ENCODE measurements at places on chromosomes 12 and 14. TPM values are rescaled to one million over a fixed set of nuclear protein-coding genes. Genes with fewer than 3 reads are reported as not detected.

DEPDC4 gene
- total RNA-seq = 1.1 TPM

MAX gene
- total RNA-seq = 137 TPM

UNC79 gene
- total RNA-seq = 0.03 TPM

YAF2 gene
- total RNA-seq = 46.8 TPM

CTSG gene
- total RNA-seq = not detected

FERMT2 gene
- 2.1 TPM for total RNA-seq

ANAPC7 gene
- 72.0 TPM for total RNA-seq

PMCH gene
- total RNA-seq = 3.1 TPM

DNA sequence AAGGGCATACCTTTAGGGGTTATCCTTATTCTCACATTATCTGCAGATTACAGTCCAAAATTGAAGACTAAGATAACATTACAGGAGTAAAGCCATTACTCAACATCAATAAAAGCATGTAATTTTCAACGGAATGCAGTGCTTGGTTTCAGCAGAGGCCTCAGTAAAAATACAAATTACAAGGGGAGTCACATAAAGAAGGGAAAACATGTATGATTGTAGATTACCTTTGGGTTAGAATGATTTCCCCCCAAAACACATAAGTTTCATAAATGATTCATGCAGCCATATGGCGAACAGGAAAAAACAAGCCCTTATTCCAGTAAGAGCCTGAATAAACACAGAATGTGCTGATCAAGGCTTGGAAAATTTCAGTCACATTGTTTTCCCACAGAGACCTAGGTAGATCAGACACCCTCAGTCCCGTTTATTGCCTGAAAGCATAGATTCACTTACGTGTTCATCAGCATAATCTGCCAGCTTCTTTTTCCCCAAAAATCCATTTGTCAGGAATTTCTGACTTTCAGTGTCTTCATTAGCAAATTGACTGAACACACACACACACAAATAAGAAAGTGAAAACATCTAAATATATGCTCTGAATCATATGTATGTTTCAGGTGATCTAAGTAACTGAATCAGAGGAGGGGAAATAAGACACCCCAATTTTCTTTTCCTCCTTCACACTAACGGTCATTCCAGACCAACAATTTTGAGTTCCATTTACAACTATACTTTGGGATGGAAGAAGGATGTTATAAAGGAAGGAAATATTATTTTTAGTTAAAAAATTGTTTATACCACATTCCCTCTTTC is 37.5 kb downstream of the SLC38A4 start:
- H3K4me3 ChIP-seq = no peak overlapping the region
- H3K27ac ChIP-seq = peak overlapping the region; percentile 43
- peaks cover 1% of the 10 kb centered on the region for H3K27me3 ChIP-seq
- H3K36me3 ChIP-seq = no peaks in the 10 kb centered on the region
- H3K4me1 ChIP-seq = peaks cover 14% of the 10 kb centered on the region
- DNase-seq = no peak

DNA sequence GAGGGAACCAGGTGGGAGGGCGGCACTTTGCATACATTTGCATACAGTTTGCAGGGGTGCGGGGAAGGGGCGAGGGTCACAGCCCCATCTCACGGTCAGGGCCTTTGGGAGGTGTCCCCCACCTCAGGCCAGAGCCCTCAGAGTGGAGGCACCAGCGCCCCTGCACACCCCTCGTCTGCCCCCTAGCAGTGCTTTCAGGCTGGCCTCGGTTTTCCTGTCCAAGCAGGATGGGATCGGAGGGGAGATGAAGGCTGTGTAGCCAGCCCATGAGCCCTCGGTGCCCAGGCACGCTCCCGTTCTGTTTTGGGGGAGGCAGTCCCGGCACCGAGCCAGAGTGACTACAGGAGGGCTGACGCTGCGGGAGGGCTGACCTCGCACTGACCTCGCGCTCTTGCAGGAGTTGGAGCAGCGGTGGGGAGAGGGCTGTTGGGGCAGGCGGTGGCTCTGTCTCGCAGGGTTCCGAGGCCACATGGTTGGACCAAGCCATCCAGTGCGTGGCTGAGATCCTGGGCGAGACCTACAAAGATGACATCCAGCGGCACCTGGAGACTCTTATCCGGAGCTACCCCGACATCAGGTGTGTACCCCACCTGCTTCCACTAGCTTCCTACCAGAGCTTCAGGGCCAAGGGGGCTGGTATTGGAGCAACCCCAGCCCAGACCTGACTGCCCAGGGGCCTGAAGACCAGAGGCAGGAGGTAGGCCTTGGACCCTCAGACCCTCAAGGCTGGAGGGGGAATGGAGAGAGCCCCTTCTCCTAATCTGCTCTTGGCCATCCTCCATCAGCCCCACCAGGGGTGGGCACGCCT is 13.6 kb downstream of the EXOC3L4 start:
- H3K27ac ChIP-seq = no peak overlapping the region
- no peaks in the 10 kb centered on the region for H3K36me3 ChIP-seq
- no peak for DNase-seq
- H3K4me1 ChIP-seq = peaks cover 8% of the 10 kb centered on the region

DNA sequence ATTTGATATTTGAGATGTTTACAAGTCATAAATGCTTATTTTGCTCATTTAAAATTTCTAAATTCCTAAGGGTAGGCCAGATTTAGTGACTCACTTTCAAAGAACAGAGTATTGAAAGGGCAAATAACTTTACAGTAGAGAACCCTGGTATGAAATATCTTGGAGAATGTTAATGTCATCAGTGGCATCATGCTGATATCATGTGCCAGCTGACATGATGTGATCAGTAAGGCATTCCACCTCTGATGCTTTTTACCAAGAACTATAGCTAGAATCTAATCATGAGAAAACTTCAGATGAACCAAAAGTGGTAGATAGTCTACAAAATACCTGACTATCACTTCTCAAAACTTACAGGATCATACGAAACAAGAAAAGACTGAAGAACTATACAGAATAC is 2.9 kb upstream of the FLRT2 start:
- no peaks in the 10 kb centered on the region for H3K36me3 ChIP-seq
- H3K4me3 ChIP-seq = no peak overlapping the region
- H3K4me1 ChIP-seq = peaks cover 5% of the 10 kb centered on the region
- H3K27ac ChIP-seq = no peak overlapping the region

DNA sequence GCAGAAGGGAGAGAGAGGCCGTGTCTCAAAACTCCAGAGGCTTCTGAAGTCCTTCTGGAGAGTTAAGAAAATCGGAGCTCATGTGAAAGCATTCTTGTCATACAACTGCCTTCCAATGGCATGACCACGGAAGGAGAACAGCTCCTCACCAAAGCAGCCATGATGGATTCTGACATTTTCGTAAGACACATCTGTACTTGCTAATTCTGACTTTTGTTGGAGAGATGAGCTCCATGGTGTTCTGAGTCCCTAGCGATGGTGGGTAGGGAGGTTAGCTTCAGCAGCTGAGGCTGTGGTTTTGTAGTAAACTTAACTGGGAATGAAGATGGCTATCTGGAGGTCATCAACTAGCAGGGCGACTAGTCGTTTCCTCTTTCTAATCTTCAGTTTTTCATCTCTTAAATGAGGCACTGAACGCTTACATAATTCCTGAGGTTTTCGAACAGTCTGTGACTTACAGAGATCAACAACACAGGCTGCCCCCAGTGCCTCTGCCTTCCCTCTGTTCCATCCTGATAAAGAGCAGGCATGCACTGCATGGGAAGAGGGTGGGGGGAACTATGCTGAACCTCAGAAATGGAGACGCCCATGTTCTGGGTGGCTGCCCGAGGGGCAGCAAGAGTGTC is 28.6 kb upstream of the DICER1 start:
- no peak overlapping the region for H3K4me3 ChIP-seq
- H3K27ac ChIP-seq = no peak overlapping the region
- DNase-seq = no peak

DNA sequence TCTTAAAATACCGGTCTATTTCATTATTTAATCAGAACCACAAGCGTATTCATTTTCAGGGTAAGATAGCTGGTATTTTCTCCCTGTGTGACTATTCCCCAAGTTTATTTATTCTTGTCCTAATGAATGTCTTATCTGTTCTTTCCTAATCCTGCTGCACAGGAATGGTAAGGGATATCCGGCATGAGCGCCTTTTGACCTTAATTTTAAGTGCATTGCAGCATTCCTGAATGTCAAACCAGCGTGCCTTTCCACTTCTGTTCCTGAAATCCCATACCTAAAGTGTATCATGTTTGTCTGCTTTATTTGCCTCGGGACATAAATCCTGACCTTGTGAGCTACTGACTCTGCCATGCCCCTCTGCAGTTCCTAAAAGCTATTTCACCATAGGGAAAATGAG is 1713.2 kb upstream of the FLRT2 start:
- no peaks in the 10 kb centered on the region for H3K36me3 ChIP-seq
- H3K4me1 ChIP-seq = no peaks in the 10 kb centered on the region
- H3K27me3 ChIP-seq = no peaks in the 10 kb centered on the region

DNA sequence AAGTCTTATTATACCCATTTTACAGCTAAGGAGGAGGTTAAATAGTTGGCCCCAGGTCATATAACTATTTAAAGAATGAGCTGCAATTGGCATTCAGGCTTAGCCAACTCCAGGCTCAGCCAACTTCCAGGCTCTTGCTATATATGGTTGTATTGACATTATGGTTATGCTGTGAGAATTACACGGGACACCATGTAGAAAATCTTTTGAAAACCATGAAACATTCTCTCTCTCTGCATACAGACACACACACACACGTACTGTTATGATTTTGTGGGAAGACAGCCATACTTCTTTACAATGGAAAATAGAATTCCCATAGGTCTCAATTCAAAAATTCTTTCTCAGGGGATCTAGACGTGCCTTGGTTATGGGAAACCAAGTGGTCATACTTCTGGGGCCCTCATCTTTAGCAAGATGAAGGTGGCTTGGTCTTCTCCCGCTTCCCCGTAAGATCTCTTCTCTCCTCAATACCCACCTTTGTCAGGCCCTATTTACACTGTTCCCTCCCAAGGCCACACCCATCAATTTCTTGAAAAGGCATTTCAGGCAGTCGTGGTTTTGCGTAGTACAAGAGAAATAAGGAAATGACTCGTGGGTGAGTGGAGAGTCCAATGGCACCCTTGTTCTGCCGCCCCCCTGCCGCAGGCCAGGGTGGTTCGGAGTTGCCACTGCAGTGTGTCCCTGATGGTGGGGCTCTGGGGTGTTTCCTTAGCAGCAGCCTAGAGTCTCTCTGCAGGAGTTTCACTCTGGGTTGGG is 10.0 kb upstream of the GPRC5A start:
- H3K27me3 ChIP-seq = peaks cover 5% of the 10 kb centered on the region
- H3K27ac ChIP-seq = no peak overlapping the region
- no peak overlapping the region for H3K4me3 ChIP-seq
- H3K36me3 ChIP-seq = peaks cover 4% of the 10 kb centered on the region
- peaks cover 15% of the 10 kb centered on the region for H3K4me1 ChIP-seq
- no peak for DNase-seq

GRCh38 chr14:35931346-35931745 is 105.2 kb downstream of the BRMS1L start:
- peaks cover 35% of the 10 kb centered on the region for H3K4me1 ChIP-seq
- peaks cover 2% of the 10 kb centered on the region for H3K27me3 ChIP-seq
- DNase-seq = no peak
- no peaks in the 10 kb centered on the region for H3K36me3 ChIP-seq

DNA sequence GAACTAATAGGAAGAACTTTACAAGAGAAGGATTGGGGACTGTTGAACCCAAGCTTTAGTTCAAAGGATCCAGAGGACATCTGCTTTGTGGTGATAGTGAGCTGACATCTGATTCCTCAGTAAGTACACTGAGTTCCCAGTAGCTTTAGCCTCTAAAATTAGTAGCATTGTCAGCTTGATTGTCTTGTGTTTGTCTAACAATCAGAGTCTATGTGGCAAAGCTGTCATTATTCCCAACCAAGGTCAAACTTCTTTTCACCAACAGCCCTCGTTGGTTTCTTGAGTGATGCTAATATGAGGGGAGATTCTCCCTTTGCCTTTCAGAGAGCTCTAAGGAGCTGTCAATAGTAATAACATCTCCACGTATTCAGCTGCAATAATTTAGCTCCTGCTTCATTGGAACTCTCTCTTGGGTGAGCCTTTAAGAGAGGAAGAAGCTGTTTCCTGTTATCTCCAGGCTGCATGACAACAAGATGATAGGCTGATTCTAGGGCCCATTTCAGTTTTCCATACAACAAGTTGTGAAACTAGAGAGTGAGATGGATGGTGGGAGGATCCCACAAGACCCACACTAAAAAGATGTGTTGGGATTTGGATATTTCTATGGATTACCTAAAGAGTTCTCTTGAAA is 46.7 kb downstream of the TGFB3 start:
- H3K4me3 ChIP-seq = no peak overlapping the region
- no peak for DNase-seq
- H3K36me3 ChIP-seq = no peaks in the 10 kb centered on the region
- H3K27me3 ChIP-seq = no peaks in the 10 kb centered on the region
- peaks cover 12% of the 10 kb centered on the region for H3K4me1 ChIP-seq

DNA sequence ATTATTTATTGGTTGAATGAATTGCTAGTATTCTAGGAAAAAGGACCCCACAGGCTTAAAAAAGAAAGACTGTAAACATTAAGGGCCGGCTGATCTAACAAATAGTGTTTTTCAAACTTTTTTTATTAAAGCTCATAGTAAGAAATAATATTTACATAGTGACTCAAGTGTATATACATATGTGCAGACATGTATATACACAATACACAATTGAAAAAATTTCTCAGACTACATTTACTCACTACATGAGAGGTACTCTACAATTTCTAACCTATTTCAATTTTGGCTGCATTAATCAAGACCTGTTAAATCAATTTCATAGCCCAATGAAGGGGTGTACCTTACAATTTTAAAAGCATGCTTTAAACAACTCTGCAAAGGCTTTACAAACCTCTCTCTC is 17.5 kb downstream of the KCNH5 start:
- no peak overlapping the region for H3K4me3 ChIP-seq
- no peaks in the 10 kb centered on the region for H3K4me1 ChIP-seq
- H3K36me3 ChIP-seq = no peaks in the 10 kb centered on the region

GRCh38 chr14:29528889-29529288 is 398.8 kb downstream of the PRKD1 start:
- no peak overlapping the region for H3K4me3 ChIP-seq
- no peaks in the 10 kb centered on the region for H3K27me3 ChIP-seq
- no peak overlapping the region for H3K27ac ChIP-seq
- no peaks in the 10 kb centered on the region for H3K36me3 ChIP-seq
- H3K4me1 ChIP-seq = no peaks in the 10 kb centered on the region

- no peak overlapping the region for H3K27ac ChIP-seq
- no peaks in the 10 kb centered on the region for H3K27me3 ChIP-seq
- H3K4me1 ChIP-seq = no peaks in the 10 kb centered on the region
- no peaks in the 10 kb centered on the region for H3K36me3 ChIP-seq
- H3K4me3 ChIP-seq = no peak overlapping the region
Measured at GRCh38 chr12:87094356-87094755, 838.2 kb upstream of the MGAT4C start.

- no peak overlapping the region for H3K4me3 ChIP-seq
- H3K27me3 ChIP-seq = no peaks in the 10 kb centered on the region
- H3K36me3 ChIP-seq = no peaks in the 10 kb centered on the region
- H3K27ac ChIP-seq = no peak overlapping the region
Measured at GRCh38 chr14:27391331-27391730, 793.5 kb upstream of the NOVA1 start.

All from activated T-helper 1 cell treated with anti-CD3 and anti-CD28 coated beads, Interleukin-12 subunit alpha, Interleukin-12 subunit beta, Interleukin-2, Interleukin-4 antibody, amounts not matched to agents 30 ng/mL and 10 ng/mL and 1 ng/mL, durations not matched to agents 14 hours and 24 hours and 36 hours (primary cell).